Stimulated activated CD8-positive, alpha-beta memory T cell treated with anti-CD3 and anti-CD28 coated beads, Interleukin-4, amount 100 ng/mL, for 1 hour (primary cell): ENCODE measurements at places on chromosomes 4 and X.

DNA sequence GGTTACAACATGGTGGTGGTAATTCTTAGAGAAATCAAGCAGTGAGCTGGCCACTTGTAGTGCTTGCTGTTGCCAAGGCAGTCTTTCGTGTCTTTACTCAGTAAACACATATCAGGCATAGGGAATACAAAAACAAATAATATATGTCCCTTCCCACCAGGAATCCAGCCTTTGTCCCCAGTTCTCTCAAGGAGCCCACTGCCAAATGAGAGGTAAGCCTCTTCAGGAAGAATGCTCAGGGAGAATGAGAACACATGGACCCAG, 421 bp upstream of the PLAC1 start:
- DNase-seq: no peak

GRCh38 chr4:98602270-98602669, 56.1 kb downstream of the TSPAN5 start:
- no peak for DNase-seq

GRCh38 chr4:81666491-81666890, 194.8 kb upstream of the RASGEF1B start:
- no peak for DNase-seq

GRCh38 chr4:10722957-10723356, 38.4 kb upstream of the CLNK start:
- DNase-seq: no peak
